ENCODE measurements at places on chromosomes 4 and X.
A peak's percentile ranks its signal among the peaks of the same experiment; 100 is the strongest.

DNA sequence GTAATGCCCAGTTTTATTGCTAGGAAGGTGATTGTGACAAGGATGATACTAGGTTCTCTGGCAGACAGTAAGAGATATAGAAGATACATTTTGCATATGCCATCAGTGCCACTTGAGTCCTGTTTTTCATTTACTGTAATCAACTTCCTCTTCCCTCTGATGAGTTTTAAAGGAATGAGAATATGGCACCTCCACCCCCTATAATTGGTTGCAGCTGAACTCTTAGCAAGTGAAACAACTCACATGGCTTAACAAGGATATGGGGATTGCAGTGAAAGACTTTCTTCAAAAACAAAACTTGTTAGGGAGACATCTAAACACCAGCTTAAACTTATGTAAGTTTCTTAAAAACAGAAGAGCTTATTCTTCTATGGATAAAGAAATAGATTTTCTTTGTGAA, 90.0 kb downstream of the AREG start:
- no peak for DNase-seq

- no peak for DNase-seq
Measured at GRCh38 chr4:68724426-68724825, 54.0 kb upstream of the UGT2B15 start.

GRCh38 chr4:185343726-185344581, 51.8 kb downstream of the LRP2BP start:
- DNase-seq, result no peak

GRCh38 chr4:57426779-57427395, 316.7 kb upstream of the IGFBP7 start:
- no peak for DNase-seq

DNA sequence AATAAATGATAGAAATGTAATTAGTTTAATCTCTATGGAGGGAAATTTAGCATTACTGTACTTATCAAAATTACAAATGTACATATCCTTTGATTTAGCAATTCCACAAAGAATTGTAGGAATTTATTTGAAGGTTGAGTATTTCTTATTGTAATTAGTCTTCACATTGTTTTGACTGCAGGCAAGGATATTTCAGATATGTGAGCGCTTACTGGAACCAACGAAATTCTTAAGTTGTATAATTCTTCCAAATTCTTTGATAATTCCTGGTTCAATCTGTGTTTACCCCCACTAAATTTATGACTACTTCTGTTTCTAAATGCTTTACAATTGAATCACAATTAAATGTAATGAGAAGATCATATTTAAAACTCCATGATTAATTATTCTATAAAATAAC, 26.9 kb upstream of the WWC2 start:
- no peak for DNase-seq

DNA sequence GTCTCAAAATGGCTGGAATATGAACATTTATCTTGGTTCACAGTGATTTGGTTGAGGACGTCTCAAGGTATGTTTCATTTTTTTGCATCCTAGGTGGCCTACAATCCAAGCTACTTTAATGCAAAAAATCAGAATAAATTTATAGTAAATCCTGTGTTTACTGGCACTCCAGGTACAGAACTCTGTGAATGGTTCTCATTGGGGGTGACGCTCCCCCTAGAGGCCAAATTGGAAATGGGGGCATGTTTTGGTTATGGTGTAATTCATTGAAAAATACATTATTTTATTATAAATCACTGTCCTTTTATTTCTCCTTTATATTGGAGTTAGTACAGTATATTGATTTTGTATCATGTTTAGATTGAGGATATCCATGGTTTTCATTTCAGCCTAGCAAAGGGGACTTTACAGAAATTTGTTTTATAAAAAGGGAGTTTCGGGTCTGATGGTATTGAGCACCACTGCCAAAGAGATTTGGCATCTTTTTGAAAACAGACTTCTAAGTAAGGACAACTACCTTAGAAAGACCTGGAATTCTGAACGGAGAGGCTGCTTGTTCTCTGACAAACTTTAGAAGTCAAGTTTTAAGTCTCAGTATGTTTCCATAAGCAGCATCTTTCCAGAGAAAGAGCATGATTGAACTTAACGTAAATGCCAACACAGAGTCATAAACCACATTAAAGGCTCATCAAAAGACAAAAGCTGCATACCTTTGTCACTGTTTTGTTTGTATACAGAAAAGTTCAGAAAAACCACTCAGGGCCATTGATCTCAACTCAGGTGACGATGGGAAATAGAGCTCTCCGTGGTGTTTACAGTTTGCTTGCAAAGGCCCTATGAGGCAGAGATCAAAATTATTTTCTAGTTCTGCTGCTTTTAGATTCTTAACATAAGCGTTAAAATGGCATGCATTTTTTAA, 19.4 kb downstream of the MTM1 start:
- peak; percentile 27 for DNase-seq

GRCh38 chr4:176778491-176778890, 14.2 kb downstream of the VEGFC start:
- DNase-seq, result no peak

DNA sequence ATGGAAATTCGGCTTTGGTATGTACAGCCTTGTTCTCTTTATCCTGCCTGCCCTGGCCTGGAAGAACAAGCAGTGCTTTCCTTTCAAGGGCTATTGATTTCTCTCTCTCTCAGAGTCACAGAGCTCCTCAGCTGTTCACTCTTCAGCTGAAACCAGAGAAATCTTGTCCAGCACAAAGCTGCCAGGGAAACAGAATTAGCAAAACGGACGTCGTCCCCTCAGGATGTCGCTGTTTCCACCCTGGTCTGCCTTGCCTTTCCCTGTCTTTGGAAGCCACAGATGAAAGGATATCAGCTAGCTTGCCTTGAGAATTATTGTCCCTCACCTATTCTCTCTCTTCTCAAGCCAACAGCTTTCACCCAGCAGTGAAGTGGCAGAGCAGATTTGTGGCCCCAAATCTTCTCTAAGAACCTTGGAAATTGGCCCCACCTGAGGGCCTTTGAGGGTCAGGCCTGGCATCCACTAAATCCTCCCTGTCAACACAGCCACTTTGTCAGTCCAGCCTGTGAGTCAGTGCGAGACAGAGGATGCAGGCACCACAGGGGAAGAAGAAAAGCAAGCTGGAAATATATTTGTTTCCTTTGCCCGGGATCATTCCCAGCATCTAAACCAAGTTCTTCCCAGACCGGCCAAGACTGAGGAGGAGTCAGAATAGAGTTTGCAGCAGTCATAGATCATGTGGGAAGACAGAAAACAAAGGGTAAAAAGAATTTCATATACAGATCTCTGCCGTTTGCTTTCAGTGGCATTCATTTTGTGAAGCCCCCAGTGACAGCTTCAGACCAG, 63.8 kb upstream of the MTM1 start:
- no peak for DNase-seq

- no peak for DNase-seq
Measured at GRCh38 chr4:138110815-138111214, 131.3 kb downstream of the SLC7A11 start.

- DNase-seq, result no peak
Measured at GRCh38 chrX:7117587-7117986, 29.9 kb upstream of the STS start.

DNA sequence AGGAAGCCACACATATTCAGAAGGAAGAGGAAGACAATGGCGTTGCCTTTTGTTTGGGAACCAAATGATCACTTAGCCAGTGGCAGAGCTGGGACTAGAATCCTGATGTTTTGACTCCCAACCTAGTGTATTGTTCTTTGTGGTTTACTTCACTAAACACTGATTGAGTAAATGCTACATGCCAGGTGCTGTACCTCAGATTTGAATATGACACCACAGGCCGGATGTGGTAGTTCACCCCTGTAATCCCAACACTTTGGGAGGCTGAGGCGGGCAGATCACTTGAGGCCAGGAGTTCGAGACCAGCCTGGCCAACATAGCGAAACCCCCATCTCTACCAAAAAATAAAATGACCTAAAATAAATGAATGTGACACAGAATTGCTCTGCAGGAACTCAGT, 8.4 kb downstream of the NDUFA1 start:
- DNase-seq, result no peak

DNA sequence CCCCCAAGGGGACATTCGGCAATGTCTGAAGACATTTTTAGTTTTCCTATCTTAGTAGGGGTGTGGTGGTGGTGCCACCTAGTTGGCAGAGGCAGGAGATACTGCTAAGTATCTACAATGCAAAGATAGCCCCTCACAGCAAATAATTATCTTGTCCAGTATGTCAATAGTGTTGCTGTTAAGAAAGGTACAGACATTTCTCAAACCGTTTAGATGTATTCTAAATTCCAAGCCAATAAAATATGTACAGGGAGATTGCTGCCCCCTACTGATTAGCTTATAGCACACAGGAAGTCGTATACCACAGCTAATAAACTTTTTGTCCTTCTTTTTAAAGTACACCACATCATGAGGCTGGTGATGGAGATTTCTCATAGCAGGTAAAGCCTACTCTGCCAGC, 260.5 kb downstream of the TMA16 start:
- no peak for DNase-seq

- DNase-seq, result no peak
Measured at GRCh38 chr4:70191647-70192046, 3.9 kb upstream of the ODAM start.

DNA sequence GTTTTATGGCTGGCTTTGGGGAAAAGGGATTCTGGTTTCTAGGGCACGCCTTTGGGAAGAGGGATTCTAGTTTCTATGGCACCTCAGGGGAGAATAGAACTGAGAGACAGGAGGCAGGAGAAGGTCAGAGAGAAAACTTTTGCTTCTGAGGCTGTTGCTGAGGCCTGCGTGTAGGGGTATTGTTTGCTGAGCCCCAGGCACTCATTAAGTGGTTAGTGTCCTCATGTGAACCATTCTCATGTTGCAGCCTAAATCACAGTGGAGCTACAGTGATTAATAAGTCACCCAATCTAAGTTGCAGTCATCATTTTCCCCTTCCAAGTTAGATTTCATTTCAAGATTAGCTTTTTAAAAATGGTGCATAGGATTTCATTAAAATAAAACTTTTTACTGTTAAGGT, 29.0 kb downstream of the VCX3A start:
- no peak for DNase-seq

GRCh38 chrX:150410513-150410912, 47.4 kb downstream of the MAMLD1 start:
- DNase-seq, result no peak
